Common myeloid progenitor, CD34-positive (primary cell): ENCODE measurements at places on chromosomes 11 and 22.

- no peak for DNase-seq
Observed at GRCh38 chr11:109708184-109708583, 286.2 kb downstream of the C11orf87 start.

GRCh38 chr22:39997939-39998726 lies 3.4 kb downstream of the FAM83F start:
- no peak for DNase-seq

- no peak for DNase-seq
Observed at GRCh38 chr11:13721760-13722159, 53.3 kb downstream of the FAR1 start.

DNA sequence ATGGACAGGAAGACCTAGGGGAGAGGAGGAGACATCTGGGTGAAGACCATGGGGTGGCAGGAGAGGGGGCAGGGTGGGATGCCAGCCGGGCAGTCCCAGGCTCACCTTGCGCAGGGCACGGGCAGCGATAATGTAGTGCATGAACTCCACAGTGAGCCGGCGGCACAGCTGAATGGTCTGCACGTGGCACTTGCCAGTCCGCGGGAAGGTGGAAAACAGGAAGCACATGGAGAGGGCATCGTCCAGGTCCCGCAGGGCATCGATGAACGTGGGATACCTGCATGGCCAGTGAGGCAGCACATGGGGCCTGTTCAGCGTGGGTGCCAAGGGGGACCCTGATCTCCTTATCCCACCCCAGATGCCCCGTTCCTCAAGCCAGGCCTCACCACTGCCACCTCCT lies 7.3 kb downstream of the PES1 start:
- no peak for DNase-seq

GRCh38 chr11:124586238-124586860 lies 16.6 kb downstream of the OR8A1 start:
- peak; percentile 79 for DNase-seq

DNA sequence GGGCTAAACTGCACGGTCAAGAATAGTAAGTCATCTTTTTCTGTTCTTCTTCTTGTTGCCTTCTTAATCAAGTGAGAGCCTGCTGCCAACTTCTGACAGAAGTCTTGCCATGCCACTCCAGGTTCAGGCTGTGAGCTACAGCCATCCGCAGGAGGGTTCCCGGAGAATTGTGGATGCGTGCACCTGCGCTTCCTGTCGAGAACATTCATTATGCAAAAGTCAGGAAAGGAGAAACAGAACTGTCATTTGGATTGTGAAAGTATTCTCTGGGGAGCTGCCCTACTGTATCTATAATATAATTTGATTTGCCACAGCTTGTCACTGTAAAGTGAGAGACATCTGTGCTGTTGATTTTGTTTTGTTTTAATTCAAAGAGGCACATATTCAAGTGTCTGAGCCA lies 12.3 kb downstream of the IL17RA start:
- DNase-seq, result no peak

- DNase-seq, result no peak
Observed at GRCh38 chr11:19555266-19555665, 157.4 kb upstream of the NAV2 start.

GRCh38 chr11:35160902-35161597 lies 22.1 kb downstream of the CD44 start:
- DNase-seq, result no peak

DNA sequence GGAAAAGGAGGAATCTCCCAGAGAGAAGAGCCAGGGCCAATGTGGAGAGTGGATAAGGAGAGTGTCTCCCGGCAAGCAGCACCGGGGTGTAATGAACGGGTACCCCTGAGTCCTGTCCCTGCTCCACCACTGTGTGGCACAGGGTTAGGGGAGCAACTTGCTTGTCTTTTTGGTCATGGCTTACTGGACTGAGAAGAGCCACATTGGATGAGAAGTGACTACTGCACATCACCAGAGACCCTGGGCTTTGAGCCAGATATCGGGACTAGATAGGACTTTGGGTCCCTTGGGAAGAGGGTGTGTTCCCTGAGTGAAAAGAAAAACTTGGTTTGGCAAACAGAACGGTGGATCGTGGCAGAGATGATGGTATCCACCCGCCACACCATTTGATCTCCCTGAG lies 24.6 kb downstream of the SDHAF2 start:
- DNase-seq, result no peak

- DNase-seq, result no peak
Observed at GRCh38 chr11:64856382-64857227, 12.2 kb upstream of the CDC42BPG start.

DNA sequence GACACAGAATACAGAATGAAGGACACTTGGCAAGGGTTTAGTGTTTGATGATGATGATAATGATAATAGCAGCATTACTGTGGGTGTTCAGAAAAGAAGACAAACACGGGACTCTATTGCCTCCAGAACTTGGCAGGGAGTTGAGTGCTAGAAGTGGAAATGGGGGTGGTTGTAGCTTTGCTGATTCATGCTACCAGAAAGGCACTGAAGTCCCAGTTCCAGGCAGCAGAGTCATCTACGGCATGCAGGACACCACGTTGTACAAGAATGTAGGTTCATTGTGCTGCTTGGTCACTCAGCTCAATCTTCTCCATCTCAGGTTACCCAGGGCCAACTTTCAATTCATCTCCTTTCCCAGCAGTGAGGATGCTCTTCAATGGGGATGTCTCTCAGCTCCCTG lies 115.7 kb downstream of the NTM start:
- DNase-seq, result no peak

GRCh38 chr22:38572065-38572464 lies 2.1 kb upstream of the DMC1 start:
- DNase-seq, result peak; percentile 81

DNA sequence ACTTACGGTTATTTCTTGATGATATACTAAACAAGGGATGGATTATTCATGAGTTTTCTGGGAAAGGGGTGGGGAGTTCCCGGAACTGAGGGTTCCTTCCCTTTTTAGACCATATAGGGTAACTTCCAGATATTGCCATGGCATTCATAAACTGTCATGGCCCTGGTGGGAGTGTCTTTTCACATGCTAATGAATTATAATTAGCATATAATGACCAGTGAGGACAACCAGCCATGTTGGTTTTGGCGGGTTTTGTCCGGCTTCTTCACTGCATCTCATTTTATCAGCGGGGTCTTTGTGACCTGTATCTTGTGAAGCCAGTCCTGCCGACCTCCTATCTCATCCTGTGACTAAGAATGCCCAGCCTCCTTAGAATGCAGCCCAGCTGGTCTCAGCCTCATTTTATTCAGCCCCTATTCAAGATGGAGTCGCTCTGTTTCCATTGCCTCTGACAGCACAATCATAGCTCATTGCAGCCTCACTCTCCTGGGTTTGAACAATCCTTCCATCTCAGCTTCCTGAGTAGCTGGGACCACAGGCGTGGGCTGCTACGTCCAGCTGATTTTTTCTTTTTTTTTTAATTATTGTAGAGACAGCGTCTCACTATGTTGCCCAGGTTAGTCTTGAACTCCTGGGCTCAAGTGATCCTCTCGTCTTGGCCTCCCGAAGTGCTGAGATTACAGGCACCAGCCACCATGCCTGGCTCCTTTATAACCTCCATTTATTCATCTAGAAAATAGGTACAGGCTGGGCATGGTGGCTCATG lies 52.6 kb upstream of the EMID1 start:
- DNase-seq, result peak; percentile 41

GRCh38 chr11:125379565-125379964 lies 116.5 kb downstream of the FEZ1 start:
- no peak for DNase-seq

GRCh38 chr11:101456812-101457211 lies 127.0 kb downstream of the TRPC6 start:
- peak; percentile 35 for DNase-seq

DNA sequence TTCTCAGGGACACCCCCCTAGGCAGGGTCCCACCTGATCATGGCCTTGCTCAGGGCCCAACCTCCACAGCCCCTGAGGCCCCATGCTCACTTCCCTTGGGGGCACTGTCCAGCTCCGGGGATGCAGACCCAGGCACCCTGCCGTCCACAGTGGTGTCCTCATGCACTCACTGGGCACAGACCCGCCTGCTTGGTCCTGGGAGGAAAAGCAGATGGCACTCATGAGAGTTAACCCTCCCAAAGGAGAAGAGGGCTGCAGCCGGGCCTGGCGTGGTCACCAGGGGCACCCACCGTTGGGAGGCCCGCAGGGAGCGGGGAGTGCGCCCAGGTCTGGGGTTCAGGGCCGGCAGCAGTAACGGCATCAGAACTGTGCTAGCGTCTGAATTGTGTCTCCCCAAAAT lies 1270.9 kb downstream of the BRD1 start:
- DNase-seq, result no peak

- DNase-seq, result no peak
Observed at GRCh38 chr22:50719814-50720300, 18.1 kb upstream of the ACR start.

- peak; percentile 77 for DNase-seq
Observed at GRCh38 chr22:36334821-36335603, 52.8 kb downstream of the MYH9 start.

- DNase-seq, result no peak
Observed at GRCh38 chr11:6357222-6357621, 33.1 kb upstream of the SMPD1 start.

- DNase-seq, result no peak
Observed at GRCh38 chr11:44670794-44671193, 56.0 kb upstream of the TSPAN18 start.

- no peak for DNase-seq
Observed at GRCh38 chr11:118148856-118149255, 3.8 kb downstream of the SCN4B start.

DNA sequence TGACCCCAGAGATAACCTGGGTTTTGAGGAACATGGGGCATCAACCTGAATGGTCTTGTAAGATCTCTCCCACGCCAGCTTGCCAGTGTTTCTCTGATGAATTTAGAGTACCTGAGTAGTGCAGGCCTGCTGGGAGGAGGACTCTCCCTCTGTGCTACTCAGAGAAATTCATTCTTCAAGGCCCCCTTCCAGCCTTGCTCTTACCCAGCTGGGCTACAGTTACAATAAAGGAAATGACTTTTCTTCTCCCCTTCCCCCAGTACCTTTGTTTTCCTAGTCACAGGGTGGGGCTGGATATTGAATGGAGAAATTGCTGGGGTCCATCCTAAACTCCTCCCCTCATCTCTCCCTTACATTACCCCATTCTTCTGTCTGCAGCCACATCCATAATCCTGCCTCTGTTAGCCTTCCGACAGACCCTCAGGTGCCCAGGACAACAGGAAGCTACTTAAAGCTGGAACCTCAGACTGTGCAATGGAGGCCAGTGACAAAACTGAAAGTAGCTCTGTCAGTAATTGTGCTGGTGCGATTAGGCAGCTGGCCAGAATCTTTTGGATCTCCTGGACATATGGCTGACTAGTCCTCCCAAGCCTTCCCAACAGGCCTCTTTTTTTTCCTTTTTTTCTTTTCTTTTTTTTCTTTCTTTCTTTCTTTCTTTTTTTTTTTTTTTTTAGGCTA lies 17.4 kb downstream of the LIMK2 start:
- no peak for DNase-seq

DNA sequence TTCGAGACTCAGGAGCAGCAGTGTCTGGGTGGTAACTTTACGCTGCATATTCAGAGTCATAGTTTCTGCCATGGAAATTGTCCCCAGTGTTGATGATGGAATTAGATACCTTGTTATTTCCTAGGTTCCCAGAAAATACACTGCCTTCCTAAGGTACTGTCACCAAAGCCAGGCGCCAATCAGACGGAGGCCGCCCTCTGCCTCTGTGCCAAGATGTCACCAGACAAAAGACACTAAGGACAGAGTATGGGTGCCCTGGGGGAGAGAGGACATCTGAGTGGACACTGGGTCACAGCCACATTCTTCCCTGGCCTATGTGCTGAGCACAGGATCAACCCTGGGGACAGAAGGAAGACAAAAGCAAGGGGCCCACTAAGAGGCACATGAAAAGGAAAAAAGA lies 11.2 kb downstream of the PLA2G6 start:
- DNase-seq, result no peak

- DNase-seq, result no peak
Observed at GRCh38 chr11:2849994-2850770, 35.4 kb downstream of the CDKN1C start.

- DNase-seq, result no peak
Observed at GRCh38 chr11:47667555-47667954, 25.2 kb upstream of the MTCH2 start.

GRCh38 chr22:18156878-18157713 lies 7.1 kb downstream of the USP18 start:
- DNase-seq, result peak; percentile 42

DNA sequence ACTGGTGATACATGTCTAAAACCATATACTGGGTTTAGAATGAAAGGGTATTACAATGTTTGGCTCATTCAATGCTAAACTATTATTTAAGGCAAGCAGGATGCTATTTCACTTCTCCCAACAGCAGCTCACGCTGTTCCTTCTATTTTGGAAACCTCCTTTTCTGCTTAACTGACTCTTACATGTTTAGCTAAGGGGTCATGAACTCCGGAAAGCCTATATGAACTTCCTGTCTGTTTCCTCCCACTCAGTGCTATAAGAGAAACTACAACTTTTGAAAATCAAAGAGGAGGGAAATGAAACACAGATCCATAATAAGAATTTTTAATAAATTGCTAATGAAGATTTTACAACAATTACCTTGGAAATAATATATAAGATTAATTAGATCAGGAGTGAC lies 30.9 kb downstream of the SLC36A4 start:
- no peak for DNase-seq

DNA sequence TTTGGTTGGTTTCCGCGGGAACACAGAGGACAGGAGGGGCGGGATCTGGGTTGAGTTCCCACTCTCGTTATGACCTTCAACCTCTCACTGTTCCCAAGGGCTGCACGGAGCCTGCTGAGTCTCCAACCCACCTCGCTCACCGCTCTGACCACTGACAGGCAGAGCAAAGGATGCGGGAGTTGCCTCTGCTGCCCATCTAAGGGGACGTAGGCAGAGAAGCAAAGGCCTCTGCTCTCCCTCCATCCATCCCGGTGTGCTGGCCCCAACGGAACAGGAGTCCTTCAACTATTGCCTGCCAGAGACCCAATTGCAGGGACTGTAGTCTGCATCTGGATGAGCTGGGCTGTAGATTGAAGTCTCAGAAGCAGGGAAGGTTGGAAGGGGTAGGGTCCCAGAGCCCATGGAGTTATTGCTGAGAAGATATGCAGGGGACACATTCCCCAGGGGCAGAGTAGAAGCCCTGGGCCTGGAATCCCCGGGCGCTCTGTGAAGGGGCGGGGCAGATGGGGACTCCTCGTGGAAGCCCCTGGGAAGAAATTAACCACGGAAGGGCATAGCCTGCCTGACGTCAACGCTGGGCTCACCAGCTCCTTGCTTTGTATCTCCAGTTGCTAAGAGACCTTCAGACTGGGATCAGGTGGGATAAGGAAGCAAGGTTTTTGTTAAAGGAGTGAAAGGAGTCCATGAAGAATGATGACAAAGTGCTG lies 12.7 kb upstream of the FXYD2 start:
- DNase-seq, result no peak

GRCh38 chr22:40417041-40417440 lies 46.6 kb downstream of the SGSM3 start:
- no peak for DNase-seq

GRCh38 chr22:49728570-49729271 lies 99.0 kb downstream of the BRD1 start:
- no peak for DNase-seq

DNA sequence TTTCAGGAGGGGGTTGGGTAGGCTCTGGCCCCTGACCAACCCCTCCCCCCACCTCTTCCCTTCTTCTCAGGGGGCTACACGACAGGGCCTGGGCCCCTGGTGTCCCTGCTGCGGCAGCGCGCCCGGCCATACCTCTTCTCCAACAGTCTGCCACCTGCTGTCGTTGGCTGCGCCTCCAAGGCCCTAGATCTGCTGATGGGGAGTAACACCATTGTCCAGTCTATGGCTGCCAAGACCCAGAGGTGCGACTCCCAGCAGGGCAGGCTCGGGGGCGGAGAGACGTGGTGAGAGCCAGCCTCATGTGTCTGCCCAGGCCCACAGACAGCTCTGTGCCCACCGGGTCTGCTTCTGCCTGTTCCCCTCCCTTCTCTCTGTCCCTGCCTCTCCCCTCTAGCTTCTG lies 7.6 kb upstream of the GALR3 start:
- no peak for DNase-seq
